Eye (tissue), 1 donor: ENCODE measurements at places on chromosomes 11 and 22.

- peak; percentile 3 for DNase-seq
These were observed 8.2 kb downstream of the ALX4 start for GRCh38 chr11:44301564-44302271.

- DNase-seq = peak; percentile 39
These were observed 64.0 kb upstream of the PTPRJ start for GRCh38 chr11:47916361-47916841.

DNA sequence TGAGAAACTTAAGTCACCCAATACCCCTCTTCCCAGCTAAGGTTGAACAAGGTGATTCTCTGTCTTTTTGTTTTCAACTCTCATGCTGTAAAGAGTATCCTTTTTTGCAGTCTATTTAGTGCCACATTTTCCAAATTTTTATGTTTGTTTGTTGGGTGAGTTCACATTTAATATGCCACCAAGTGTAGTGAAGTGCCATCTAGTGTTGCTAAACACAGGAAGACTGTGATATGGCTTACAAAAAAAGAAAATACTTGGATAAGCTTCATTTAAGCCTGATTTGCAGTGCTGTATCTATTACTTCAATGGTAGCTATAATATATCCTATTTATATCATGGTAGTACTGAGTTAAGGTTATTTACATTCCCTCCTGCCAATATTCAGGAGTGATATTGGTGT is 319.2 kb upstream of the CHORDC1 start:
- no peak for DNase-seq

DNA sequence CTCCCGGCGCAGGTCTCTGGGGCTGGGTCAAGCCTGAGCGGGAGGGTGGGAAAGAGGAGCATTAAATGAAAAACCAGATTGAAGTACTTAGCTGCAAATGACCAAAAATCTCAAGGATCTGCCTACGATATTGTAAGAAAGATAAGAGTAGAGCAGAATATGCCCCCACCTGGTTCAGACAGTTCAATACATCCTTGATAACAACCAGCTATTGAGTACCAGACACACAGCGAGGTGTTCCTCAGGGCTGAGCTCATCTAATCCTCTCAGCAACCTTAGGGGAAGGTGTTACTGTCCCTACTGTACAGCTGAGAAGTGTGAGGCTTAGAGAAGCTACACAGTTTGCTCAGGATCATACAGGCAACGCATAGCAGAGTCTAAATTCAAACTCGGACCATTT is 27.4 kb upstream of the HMGXB4 start:
- no peak for DNase-seq

- DNase-seq = peak; percentile 45
These were observed 47.1 kb upstream of the SYT13 start for GRCh38 chr11:45333001-45333971.

- DNase-seq = peak; percentile 82
These were observed 295.1 kb upstream of the PLET1 start for GRCh38 chr11:112555491-112556364.

DNA sequence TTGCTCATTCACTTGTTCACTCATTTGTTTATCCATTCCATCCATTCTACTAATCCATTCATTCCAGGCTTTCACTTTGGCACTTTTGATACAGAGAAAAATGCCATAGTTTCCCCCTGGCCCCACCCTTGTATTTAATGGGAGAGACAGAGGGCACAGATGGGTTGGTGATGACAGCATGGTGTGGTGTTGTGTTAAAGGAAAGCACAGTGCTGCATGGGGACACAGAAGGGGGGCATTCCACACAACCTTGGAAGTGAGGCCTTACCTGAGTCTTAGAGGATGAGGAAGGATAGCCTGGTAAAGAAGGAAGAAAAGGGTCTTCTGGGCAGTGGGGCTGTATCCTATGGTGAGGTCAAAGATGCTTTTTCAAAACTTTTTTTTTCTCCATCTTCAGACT is 248.5 kb upstream of the C11orf87 start:
- DNase-seq = no peak

- DNase-seq = no peak
These were observed 46.4 kb downstream of the RTN4R start for GRCh38 chr22:20221421-20222340.

GRCh38 chr11:2419638-2420501 is 19.3 kb downstream of the TSSC4 start:
- peak; percentile 92 for DNase-seq

- no peak for DNase-seq
These were observed 117.3 kb downstream of the PARVA start for GRCh38 chr11:12494699-12495098.

DNA sequence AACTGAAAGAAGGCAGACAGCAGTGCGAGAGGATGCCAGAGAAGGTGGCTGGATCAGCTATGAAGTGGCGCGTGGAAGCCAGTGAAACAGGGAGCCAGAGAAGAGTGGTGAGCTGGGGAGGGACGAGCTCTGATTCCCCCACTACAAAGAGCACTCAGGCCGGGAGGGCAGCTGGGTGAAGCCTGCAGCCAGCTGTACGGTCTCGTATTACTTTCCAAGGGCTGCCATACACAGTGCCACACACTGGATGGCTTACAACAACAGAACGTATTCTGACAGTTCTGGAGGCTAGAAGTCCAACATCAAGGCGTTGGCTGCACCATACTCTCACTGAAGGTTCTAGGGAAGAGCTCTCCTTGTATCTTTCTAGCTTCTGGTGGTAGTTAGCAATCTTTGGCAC is 47.1 kb upstream of the WNT11 start:
- DNase-seq = no peak

GRCh38 chr11:130839981-130840666 is 76.2 kb downstream of the SNX19 start:
- DNase-seq = peak; percentile 47

GRCh38 chr11:69819541-69820070 is 390 bp upstream of the FGF3 start:
- peak; percentile 52 for DNase-seq

DNA sequence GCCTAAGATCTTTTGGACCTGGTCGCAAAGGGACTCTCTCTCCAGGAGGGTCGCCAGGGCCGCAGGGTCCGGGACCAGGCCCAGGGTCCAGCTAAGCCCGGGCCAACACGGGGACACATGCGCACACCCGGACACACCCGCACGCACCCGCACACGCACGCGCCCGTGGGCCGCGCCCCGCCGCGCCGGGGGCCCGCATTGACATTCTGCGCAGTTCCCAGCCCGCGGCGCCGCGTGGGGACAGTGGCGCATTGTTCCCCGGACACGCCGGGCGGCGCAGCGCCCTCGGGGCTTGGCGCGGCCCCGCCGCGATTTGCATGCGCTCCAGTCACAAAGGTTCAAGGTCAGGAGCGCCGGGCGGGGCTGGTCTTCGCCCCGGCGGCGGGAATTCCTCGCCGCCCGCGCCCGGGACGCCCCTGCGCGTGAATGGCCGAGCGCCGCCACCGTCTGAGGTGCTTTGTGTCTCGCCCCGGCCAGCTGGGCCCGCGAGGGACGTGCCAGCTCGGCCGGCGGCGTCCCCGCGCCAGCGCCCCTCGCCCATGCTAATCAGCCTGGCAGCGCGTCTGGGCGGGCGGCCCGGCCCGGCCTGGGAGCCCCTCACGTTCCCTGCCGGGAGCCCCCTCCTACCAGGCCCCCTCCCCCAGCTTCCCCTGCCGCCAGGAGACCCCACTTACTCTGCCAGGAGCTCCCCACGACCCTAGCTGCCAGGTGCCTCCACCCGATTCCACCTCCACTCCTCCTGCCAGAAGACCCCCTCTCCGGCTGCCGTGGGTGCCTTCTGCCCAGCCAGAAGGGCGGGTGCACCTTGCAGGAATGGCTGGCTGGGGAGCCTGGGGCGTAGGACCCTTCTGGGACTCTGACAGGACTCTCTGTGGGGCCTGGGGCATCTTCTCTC is 50.5 kb upstream of the WNT7B start:
- peak; percentile 75 for DNase-seq

- no peak for DNase-seq
These were observed 58.2 kb downstream of the ZNF280B start for GRCh38 chr22:22450343-22450839.

GRCh38 chr22:25582946-25583345 is 18.5 kb downstream of the GRK3 start:
- DNase-seq = no peak

GRCh38 chr11:31953803-31954327 is 137.0 kb upstream of the RCN1 start:
- no peak for DNase-seq

- no peak for DNase-seq
These were observed 624 bp upstream of the DNAJB7 start for GRCh38 chr22:40862537-40862936.
